ENCODE measurements at places on chromosomes 7 and 10.

DNA sequence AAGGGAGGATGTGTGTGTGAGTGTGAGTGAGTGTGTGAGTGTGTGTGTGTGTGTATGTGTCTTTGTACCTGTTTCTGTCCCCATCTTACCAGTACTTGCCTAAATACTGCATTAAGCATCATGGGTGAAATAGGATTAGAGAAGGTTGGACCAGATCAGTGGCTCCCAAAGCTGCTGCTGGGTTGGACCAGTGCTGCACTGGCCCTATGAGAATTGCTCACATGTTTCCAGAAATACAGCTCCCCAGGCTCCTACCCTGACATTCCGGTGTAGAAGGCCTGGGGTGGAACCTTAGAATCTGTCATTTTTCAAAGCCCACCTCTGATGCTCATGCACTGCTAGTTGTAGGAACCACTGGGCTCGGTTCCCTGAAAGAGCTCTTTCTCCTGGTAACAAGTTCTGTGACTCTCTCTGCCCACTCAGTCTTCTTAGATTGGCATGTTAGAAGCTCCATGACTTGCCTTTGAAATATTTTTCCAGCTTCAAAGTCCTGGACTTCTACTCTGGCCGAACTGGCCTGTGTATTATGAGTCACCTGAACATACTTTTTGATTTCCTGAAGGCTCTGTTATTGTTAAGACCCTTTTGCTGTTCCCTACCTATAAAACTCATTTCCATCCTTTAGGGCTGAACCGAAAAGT, 224.7 kb downstream of the CUX1 start:
- DNase-seq, result no peak
- no peaks in the 10 kb centered on the region for H3K4me1 ChIP-seq
- H3K27ac ChIP-seq, result no peak overlapping the region
- no peak overlapping the region for H3K4me3 ChIP-seq
- no peaks in the 10 kb centered on the region for H3K27me3 ChIP-seq

DNA sequence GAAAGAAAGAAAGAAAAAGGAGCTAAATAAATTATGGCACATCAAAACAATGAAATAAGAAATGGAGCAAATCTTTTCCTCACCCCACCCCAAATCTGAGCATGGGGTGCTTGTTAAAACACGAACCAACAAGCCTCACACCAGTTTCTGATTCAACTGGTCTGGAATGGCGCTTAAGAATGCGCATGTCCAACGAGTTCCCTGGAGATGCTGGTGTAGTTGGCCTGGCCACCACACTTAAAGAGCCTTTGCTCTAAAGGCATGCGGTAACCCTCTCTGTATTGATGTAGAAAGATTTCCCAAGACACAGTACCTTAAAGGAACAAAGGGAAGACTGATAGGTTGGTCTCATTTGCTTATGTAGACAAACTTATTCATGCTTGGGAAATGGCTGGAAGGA, 49.1 kb upstream of the STEAP1B start:
- peak overlapping the region; percentile 88 for H3K4me3 ChIP-seq
- 0 out of 2 replicates have a peak overlapping the region, but pooled peaks have one; percentile 4 for H3K27ac ChIP-seq
- H3K4me1 ChIP-seq, result no peaks in the 10 kb centered on the region

DNA sequence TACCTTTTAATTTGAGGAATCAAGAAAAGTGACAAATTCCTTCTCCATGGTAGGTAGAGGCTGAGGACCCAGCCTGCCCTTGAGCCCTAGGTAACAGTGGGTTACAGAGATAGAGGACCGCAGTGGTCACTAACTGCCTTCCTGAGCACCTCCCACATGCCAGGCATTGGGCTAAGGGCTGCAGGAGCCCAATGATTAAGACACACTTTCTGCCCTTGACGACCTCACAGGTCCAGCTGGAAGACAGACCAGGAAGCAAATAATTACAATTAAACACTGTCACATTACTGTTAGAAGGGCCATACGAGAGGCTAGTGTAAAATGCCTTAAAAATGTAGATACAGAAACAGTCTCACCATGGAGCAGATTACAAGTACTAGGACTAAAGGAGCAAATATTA, 156.8 kb upstream of the NFE2L3 start:
- no peak for DNase-seq
- H3K27me3 ChIP-seq, result no peaks in the 10 kb centered on the region
- no peaks in the 10 kb centered on the region for H3K36me3 ChIP-seq
- no peak overlapping the region for H3K4me3 ChIP-seq
- H3K4me1 ChIP-seq, result no peaks in the 10 kb centered on the region

DNA sequence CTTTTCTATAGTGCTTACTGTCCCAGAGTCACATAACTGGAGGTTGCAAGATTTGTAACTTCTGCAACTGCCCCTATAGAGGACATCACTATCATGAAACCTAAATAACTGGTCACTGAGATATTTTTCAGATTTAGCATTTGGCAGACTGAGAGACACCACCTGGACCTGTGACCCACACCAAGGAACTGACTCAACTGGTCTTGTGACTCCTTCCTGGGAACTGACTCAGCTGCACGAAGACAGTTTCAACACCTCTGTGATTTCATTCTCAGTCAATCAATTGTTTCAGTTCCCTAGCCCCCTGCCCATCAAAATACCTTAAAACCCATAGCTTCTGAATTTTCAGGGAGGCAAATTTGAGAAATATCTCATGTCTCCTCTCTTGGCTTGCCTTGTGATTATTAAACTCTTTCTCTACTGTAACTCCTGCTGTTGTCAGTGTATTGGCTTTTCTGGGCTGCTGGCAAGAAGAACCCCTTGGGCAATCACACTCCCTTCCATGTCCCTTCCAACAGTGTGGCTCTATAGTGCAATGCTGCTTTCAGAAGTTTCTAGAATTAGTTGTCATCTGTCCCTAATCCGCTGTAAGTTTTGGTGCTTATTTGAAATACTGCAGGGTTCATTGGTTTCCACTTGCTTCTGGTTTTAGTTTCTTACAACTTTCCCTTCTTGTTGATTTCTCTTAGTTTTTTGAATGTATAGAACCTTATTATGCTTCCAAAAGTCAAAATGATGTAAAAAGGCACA, 127.8 kb upstream of the ADCY1 start:
- no peaks in the 10 kb centered on the region for H3K4me1 ChIP-seq
- DNase-seq, result no peak
- no peak overlapping the region for H3K27ac ChIP-seq
- no peaks in the 10 kb centered on the region for H3K36me3 ChIP-seq
- H3K27me3 ChIP-seq, result no peaks in the 10 kb centered on the region

All from H1 (cell line).